ENCODE measurements at places on chromosomes 11 and 22. TPM values are rescaled to one million over a fixed set of nuclear protein-coding genes. Genes with fewer than 3 reads are reported as not detected.

- DNase-seq: no peak
Measured at GRCh38 chr11:84292006-84292405, 1005.8 kb upstream of the CCDC90B start.

Gene PICALM
- total RNA-seq: 127 TPM

GRCh38 chr11:1682225-1682905, 14.6 kb upstream of the KRTAP5-6 start:
- no peak for DNase-seq

Gene GALNT18
- total RNA-seq: not detected

DNA sequence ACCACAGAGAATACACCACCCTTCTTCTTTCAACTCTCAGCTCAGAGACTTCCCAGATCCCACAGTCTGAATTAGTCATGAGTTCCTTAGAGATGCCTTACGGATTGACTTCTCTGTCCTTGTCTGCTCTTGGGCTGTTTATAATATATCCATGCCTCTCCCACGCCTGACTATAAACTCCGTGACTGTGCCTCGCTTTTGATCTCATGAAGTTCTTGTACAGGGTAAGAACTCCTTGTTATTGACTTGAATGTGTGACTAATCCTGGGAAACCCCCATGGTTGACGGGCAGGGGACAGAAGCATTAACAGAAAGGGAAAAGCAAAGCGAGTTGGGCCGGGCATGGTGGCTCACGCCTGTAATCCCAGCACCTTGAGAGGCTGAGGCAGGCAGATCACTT, 62.4 kb upstream of the POU2AF1 start:
- no peak for DNase-seq

Gene APOA5
- not detected for total RNA-seq

Gene FAT3
- not detected for total RNA-seq

Data from CD4-positive, alpha-beta memory T cell (primary cell).